IPS DF 6.9 (cell line): ENCODE measurements at places on chromosomes 7 and 10.

DNA sequence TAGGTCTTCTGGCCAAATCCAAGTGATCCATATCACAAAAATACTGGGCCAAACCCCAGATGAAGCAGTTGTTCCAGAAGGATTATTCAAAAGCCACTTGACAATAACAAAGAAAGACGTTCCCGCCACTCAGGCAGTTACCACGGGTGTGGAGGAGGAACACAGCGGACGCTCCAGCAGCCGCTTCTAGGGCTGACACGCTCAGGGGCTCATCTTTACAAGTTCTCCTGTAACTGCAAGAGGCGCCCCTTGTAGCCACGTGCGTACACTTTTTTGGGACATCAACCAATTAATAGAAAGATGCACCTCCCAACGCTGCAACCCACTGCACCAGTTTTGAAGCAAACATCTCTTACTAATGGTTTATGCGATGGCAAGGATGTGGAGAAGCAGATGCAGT lies 159.4 kb downstream of the GRID1 start:
- no peak for DNase-seq
- H3K4me1 ChIP-seq: peaks cover 2% of the 10 kb centered on the region
- H3K36me3 ChIP-seq: no peaks in the 10 kb centered on the region
- H3K27ac ChIP-seq: no peak overlapping the region

GRCh38 chr10:6741541-6741941 lies 161.5 kb upstream of the PRKCQ start:
- DNase-seq: no peak
- H3K27me3 ChIP-seq: no peaks in the 10 kb centered on the region
- H3K27ac ChIP-seq: no peak overlapping the region
- H3K4me3 ChIP-seq: no peak overlapping the region
- H3K36me3 ChIP-seq: no peaks in the 10 kb centered on the region

DNA sequence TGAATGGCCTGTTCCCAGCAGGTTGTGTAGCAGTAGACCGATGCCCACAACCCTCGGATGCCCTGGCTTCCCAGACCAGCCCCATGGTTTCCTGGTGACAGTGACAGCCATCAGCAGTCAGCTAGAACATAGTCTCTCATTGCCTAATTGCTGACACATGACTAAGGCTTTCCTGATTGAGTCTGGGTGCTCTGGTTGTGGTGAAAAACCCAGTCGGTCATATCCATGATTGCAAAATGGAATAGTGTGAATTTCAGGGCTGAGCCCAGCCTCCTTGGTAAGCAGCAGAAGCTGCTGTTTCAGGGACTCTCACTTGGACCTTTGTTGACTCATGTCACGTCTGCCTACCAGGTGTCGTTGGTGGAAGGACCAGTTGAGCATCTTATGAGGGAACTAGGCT lies 36.6 kb downstream of the POR start:
- no peaks in the 10 kb centered on the region for H3K4me1 ChIP-seq
- no peaks in the 10 kb centered on the region for H3K27me3 ChIP-seq
- peaks cover 8% of the 10 kb centered on the region; the same call in 1 of the 2 replicates for H3K36me3 ChIP-seq
- no peak overlapping the region for H3K4me3 ChIP-seq
- no peak for DNase-seq

GRCh38 chr10:84095811-84096497 lies 43.4 kb upstream of the GHITM start:
- no peaks in the 10 kb centered on the region for H3K36me3 ChIP-seq
- no peak for DNase-seq
- no peaks in the 10 kb centered on the region for H3K27me3 ChIP-seq
- H3K27ac ChIP-seq: no peak overlapping the region

GRCh38 chr7:69561266-69561960 lies 36.9 kb upstream of the AUTS2 start:
- no peaks in the 10 kb centered on the region for H3K36me3 ChIP-seq
- H3K27ac ChIP-seq: no peak overlapping the region
- H3K4me3 ChIP-seq: no peak overlapping the region

- no peaks in the 10 kb centered on the region for H3K36me3 ChIP-seq
- DNase-seq: no peak
These were observed 16.9 kb downstream of the CYP26A1 start for GRCh38 chr10:93090619-93091018.

DNA sequence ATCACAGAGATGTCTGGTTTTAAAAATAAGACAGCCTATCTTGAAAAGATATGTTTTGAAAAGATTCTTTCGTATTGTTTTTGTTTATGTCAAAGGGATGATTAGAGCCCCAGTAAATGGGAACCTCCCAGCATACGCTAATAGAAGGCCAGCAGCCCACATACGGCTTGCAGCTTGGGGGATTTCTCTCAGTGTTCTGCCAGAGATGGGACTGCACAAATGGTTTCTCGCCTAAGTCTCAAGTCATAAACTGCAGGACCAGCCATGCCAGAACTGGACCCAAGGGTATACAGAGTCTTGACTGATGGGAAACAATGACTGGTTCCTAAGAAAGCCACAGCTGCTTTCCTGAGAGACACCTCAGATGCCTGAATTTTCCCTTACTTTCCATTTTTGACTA lies 306.9 kb upstream of the DGKB start:
- no peak for DNase-seq
- peaks cover 3% of the 10 kb centered on the region for H3K4me1 ChIP-seq
- no peaks in the 10 kb centered on the region for H3K27me3 ChIP-seq
- no peak overlapping the region for H3K27ac ChIP-seq
- H3K36me3 ChIP-seq: no peaks in the 10 kb centered on the region
- no peak overlapping the region for H3K4me3 ChIP-seq
